Stimulated activated CD8-positive, alpha-beta memory T cell treated with anti-CD3 and anti-CD28 coated beads, Interleukin-15, amount 100 ng/mL, for 4 hours (primary cell): ENCODE measurements at places on chromosomes 12 and 14.

DNA sequence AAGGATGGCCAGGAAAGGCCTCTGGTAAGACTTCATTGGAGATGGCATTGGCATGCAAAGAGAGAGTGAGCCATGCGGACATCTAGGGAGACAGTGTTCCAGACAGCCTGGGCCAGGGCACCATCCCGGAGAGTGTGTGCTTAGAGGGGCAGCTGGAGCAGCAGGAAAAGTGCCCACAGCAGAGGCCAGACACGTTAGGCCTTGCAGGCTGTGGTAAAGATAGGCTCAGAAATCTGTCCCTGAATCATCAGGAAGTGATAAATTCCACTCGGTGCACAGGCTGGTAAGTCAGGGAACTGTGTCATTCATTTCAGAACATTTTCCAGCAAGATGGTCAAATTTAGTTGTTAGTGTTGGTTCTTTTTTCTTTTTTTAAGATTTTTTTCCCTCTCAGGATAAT is 8.8 kb downstream of the GALNT16 start:
- no peak for DNase-seq

GRCh38 chr14:95231966-95232633 is 74.8 kb upstream of the DICER1 start:
- DNase-seq, result no peak

- DNase-seq, result no peak
These were observed 56.5 kb downstream of the WASHC3 start for GRCh38 chr12:102005256-102005655.

DNA sequence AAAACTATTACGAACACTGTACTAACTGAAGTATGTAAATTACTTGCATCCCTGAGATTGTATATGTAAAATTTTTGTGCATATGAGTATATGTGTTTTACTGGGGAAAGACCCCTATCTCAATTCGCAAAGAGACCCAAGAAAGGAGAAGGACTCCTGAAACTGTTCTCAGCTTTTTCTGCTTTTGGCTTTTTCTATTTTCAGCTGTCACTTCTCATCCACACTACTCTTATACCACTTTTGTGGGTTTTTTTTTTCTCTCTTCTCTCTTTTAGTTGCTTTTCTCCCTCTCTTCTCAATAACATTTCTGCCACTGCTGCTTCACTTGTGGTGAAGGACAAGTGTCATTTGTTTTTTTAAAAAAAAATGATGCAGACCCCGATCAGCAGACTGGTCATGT is 39.8 kb downstream of the NIN start:
- DNase-seq, result no peak

DNA sequence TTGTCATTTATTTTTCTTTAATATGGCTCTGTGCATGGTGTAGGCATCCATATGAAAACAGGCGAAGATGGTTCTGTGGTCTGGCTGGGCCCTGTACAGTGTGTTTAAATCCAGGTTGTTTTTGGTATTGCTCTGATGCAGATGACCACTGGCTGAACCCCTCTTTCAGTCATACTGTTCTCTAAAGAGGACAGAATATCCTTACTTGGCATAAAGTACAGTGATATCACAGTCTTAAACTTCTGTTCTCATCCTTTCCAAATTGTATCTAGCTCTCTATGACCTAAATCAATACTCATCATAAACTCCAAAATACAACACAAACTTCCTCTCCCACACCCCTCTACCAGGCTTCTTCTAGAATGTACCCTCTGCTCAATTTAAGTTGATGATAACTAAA is 252.7 kb upstream of the FAR2 start:
- no peak for DNase-seq

- no peak for DNase-seq
These were observed 4.8 kb upstream of the LMNTD1 start for GRCh38 chr12:25557830-25558436.

GRCh38 chr14:81440041-81440440 is 39.9 kb upstream of the STON2 start:
- DNase-seq, result no peak

DNA sequence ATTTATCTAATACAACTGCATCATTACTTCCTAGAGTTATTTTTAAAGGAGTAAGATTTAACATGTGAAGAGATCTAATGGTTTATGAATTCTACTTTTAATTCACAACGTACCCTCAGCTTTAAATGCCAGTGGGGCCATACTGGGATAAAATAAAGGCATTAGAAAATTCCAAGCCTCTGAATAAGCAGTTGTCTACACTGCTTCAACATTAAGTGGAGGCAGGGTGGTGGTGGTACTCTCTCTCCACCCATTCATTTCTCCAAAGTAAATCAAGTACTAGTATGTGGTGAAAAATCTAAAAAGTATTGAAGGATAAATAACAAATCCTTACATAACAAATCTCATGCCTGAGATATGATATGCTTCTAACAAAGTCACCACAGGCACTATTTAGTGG is 52.4 kb downstream of the FERMT2 start:
- no peak for DNase-seq

- no peak for DNase-seq
These were observed 41.9 kb upstream of the INF2 start for GRCh38 chr14:104647467-104648043.

DNA sequence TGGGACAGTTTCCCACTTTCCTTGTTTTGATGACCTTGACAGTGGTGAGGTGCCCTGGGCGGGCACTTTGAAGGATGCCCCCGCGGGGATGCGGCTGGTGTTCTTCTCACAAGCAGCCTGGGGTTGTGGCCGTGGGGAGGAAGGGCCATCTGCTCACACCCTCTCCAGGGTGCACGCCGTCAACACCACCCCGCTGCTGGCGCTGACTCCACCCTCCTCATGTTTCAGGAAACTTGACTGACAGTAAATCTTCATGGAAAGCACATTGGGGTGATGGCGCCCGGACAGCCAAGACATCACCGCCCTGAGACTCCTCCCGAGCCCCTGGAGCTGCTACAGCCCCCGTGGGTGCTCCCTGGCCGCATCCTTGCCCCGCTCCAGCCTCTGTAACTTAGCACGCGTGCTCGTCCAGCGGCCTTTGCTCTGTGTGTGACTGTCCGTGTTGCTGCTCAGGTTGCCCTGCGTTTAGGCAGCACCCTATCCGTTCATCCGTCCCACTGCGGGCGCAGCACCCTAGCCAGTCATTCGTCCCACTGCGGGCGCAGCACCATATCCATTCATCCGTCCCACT is 150.2 kb upstream of the C14orf180 start:
- no peak for DNase-seq

- no peak for DNase-seq
These were observed 893.3 kb upstream of the MDGA2 start for GRCh38 chr14:48568688-48569087.

DNA sequence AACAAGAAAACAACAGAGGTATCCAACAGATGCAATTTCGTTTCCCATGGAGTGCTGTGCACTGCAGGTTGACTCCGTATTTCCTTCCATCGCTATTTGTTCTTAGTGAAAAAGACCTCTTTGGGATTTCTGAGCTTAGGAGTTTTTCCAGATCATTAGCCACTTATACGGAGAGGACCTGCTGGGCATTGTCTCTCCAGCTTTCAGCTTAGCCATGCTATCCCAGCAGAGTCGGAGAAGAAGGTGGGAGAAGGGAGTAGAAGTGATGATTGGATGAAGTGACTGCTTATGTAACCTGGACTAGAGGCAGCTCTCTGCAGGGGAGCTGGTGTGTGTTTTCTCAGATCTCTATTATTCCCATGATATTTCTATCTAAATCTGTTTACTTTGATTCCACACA is 737.7 kb downstream of the DIO2 start:
- DNase-seq, result no peak

DNA sequence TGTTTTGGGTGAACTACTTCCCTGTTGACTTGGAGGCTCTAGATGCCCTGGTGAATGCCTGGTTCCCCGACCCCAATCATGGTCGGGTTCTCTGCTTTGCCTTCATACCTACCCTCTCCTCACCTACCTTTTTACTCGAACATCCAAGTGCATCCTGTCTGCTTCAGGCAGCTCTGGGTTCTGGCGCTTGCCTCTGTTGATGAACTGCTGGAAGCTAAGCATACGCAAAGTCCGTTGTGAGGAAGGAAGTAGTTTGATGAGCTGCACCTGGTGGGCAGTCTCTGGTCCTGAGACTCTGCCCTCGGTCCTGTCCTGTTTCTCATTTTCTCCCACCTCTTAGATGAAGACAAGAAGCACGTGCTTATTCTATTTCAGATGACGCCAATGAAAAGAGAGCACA is 13.6 kb downstream of the KCNH3 start:
- no peak for DNase-seq
